Right cardiac atrium (tissue), 5 donors: ENCODE measurements at places on chromosomes 12 and 14. TPM values are rescaled to one million over a fixed set of nuclear protein-coding genes. Genes with fewer than 3 reads are reported as not detected.

Gene OR6C74
- not detected for polyA plus RNA-seq

DNA sequence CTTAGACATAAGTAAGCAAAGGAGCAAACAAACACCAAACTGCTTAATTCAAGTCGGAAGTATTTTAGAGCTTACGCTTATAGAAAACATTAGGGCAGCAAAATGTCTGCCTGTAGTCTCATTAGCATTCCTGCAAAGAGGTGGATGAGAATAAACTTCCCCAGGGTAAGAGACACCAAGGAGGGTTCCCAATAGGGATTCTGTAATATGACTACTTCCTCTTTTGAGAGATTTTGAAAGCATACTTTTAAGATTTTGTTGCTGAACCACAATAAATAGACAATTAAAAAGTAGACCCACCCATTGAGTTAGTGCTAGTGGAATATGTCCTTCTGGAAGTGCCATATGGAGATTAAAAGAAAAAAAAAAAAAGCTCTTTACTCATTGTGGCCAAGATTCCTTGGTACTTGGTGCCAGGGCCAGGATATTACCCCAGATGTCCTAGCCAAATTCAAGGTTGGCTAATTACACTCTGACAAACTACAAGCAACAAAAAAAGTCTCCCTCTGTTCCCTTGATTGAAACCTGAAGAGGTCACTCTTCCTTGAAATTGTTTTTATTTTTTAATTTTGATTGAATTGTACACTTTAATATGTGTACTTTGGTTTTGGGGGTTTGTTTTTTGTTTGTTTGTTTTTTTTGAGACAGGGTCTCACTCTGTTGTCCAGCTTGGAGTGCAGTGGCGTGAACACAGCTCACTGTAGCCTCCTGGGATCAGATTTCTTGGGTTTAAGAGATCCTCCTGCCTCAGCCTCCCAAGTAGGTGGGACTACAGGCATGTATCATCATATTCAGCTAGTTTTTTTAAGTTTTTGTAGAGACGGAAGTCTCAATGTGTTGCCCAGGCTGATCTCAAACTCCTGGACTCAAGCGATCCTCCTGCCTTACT lies 8.7 kb downstream of the CLIP1 start:
- no peak for DNase-seq

- DNase-seq, result peak; percentile 76
Observed at GRCh38 chr14:73634011-73634833, 10.6 kb upstream of the DNAL1 start.

DNA sequence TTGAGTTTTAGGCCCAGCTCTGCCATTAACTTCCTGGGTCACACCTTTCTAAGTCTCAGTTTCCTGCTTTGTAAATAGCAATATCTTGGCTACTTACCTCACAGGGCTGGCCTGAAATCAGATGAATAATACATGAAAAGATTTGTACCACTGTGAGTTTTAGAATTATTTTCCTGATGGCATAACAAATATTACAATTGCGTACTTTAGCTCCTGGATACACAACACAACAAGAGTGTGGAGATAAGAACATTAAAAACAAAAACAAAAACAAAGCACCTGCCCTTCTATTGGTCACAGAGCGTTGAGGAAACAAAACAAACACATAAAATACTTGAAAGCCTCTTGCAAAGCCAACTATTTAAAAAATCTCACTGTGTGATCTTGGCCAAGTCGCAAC lies 4.9 kb upstream of the HDAC7 start:
- DNase-seq, result no peak

Gene CD163
- 33.3 TPM for polyA plus RNA-seq

GRCh38 chr14:53952533-53952932 lies 4.1 kb downstream of the BMP4 start:
- DNase-seq, result peak; percentile 66

DNA sequence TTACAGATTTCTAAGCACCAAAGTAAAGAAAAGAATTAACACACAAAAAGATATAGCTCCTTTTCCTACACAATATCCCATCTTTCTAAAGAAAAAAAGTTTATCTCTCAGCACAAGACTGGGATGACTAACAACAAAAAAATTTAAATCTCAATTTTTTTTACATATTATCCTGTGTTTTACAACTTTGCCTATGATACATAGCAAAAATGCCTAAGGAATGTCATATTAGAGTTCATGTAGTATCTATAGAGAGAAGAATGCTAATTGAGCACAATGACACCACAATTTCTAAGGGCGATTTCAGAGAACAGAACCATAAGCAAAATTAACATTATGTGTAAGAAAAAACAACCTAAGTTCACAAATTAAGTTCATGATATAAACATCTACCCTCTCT lies 16.3 kb downstream of the C2CD5 start:
- no peak for DNase-seq
